ENCODE measurements at places on chromosomes 2 and 18. TPM values are rescaled to one million over a fixed set of nuclear protein-coding genes. Genes with fewer than 3 reads are reported as not detected.

GRCh38 chr2:234970477-234970882, 18.7 kb downstream of the SH3BP4 start:
- no peak for DNase-seq

DNA sequence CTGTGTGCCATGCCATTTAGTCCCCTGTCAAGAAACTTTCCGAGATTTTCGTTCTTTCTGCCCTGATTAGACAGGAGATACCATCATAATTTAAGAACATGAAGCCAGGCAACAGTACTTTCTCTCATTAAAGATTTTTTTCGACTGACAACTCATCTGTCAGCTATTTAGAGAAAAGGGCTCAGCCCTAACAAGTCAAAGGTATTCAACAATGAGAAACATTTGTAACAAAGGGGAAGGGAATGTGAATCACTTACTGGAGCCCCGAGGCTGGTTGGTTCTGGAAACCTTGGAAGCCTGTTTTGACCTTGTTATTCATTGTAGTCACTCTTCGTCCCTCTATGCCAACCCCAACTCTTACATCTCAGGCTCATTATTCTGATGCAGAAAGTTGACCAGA, 199.4 kb downstream of the SPP2 start:
- no peak for DNase-seq

DNA sequence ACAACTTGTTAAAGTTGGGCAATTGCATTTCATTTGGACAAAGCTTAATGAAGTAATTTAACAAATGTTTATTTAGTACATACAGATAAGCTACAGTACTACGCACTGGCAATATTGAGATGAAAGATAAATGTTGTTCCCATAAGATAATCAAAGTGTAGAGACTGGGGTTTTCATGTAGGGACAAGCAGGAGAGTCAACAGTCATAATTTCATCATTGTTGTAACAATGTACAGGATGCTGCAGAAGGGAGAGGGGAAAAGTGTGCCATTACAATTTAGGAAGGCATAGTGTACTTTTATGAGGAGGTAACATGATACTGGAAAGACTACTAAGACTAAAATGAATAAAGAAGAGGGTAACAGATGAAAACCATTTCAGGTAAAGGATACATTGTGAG, 441.6 kb downstream of the ERBB4 start:
- DNase-seq, result no peak

GRCh38 chr2:39120771-39121522, at the start of gene SOS1:
Gene SOS1 (minus strand): TSS chr2:39121051. CDS start chr2:39120422, 629 bp downstream.
- peak; percentile 82 for DNase-seq

DNA sequence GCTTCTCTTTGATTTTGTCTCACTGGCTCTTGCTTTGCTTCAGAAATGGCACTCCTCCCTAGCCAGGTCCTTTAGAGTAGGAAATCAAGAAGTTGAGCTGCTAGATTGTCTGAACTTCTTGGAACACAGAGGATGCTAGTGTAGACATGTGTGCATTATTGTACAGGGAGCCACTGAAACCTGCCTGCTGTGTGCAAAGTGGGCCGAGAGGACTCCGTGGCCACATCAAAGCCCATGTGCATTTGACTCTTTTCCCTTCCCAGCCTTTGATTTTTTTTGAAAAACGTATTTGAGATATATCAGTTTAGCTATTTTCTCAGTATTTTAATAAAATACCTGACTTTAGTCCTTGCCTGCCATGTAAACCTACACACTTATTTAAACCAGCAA, 83.1 kb downstream of the TMEM247 start:
- DNase-seq, result no peak

- no peak for DNase-seq
Measured at GRCh38 chr2:27258051-27258450, 4.8 kb downstream of the SLC30A3 start.

GRCh38 chr18:6294148-6294784, 120.4 kb downstream of the L3MBTL4 start:
- no peak for DNase-seq

DNA sequence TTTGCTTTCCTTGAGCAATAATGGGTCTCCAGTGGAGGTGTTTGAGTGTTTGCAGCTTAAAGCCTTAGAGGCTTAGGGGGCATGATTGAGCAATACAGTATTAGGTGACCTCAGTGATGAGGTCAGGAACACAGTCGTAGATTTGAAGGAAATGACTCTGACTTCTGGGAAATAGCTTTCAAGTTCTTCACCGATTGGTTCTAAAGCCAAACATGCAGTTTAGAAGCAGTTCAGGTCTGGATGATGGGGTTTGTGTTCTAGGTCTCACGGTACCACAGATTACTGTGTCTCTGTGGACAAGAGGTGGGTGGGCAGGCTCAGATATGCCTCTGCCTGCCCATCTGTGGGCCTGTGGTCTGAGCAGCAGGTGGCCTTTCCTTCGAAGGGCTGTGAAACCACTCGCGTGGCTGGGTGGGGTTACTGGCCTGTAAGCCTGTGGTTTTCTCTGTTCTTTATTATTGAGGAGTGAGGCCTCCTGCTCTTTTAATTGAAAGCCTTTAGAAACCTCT, 7.8 kb downstream of the MTHFD2 start:
- no peak for DNase-seq

GRCh38 chr18:70284976-70285620, 3.7 kb upstream of the SOCS6 start:
- DNase-seq, result no peak

DNA sequence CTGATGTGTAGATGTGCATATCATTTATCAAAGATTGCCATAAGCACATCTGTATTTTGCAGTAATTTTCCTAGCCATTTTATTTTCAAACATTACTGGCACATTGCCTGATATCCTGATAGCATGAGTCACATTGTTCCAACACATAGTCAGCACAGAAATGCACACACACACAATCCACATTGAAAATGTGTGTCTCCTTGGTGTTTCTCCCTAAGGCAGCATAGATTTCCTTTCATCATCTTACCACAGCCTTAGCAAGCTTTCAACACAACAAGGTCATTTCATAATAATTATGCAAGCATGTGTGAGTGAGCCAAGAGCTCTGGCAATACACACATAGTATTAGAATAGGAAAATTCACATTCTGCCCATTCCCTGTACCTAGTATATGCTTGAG, 245.4 kb upstream of the MEIS1 start:
- DNase-seq, result no peak

DNA sequence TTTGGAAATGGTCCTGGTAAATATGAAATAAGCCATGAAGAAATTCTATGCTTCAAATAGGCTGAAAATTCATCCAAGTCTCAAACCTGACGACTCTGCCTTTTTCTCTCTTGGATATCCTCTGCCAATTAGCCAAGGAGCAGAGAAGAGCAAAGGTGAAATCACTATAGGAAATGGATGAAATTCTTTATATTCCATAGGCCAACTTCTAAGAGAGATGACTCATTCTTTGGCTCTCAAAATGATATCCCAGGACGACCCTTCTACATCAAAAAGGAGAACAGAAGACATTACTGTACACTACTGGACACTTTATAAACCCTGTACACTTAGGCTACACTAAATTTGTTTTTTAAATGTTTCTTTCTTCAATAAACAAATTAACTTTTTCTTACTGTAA, 22.7 kb downstream of the PDE1A start:
- DNase-seq, result no peak

DNA sequence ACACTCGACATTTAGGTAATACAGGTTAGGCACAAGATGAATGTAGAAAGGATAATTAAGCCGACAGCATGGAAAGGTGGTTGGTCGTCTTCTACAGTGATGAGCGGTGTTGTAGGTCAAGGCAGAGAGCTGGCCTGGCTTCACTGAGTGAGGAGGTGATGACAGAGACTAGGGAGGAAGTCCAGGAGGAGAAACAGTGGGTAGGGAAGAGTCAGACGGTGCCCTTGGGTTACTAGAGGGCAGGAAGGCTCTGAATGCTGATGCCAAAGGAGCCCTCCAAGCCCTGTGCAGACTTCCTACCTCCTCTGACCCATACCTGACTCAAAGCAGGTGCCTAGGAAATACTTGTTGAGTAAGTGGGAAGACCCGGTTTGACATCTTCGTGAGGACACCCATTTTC, 100.8 kb downstream of the ITGB1BP1 start:
- no peak for DNase-seq

DNA sequence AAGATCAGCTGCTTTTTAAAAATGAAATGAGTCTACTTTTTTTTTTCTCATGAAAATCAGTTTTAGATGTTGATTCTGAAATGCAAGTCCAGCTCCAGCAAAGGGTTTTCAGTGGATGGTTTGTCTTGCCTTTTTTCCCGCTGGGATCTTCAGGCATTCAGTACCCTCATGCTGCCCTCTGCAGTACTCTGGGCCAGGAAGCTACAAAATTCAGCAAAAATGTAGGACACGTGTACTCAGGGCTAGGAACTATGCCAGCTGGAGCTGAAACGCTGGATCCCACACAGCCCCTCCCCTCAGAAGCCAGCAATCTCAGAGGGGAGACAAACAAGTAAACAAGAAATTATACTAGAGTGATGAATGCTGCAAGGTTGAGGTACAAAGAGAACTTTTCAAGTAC, 97.3 kb downstream of the MMADHC start:
- no peak for DNase-seq

DNA sequence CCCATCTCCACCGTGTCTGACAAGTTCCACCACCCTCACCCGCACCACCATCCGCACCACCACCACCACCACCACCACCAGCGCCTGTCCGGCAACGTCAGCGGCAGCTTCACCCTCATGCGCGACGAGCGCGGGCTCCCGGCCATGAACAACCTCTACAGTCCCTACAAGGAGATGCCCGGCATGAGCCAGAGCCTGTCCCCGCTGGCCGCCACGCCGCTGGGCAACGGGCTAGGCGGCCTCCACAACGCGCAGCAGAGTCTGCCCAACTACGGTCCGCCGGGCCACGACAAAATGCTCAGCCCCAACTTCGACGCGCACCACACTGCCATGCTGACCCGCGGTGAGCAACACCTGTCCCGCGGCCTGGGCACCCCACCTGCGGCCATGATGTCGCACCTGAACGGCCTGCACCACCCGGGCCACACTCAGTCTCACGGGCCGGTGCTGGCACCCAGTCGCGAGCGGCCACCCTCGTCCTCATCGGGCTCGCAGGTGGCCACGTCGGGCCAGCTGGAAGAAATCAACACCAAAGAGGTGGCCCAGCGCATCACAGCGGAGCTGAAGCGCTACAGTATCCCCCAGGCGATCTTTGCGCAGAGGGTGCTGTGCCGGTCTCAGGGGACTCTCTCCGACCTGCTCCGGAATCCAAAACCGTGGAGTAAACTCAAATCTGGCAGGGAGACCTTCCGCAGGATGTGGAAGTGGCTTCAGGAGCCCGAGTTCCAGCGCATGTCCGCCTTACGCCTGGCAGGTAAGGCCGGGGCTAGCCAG, 1.2 kb downstream of the ONECUT2 start:
- no peak for DNase-seq

GRCh38 chr2:32755666-32756065, 127.8 kb downstream of the TTC27 start:
- no peak for DNase-seq

GRCh38 chr2:189204322-189204941, 24.9 kb upstream of the COL5A2 start:
- no peak for DNase-seq

DNA sequence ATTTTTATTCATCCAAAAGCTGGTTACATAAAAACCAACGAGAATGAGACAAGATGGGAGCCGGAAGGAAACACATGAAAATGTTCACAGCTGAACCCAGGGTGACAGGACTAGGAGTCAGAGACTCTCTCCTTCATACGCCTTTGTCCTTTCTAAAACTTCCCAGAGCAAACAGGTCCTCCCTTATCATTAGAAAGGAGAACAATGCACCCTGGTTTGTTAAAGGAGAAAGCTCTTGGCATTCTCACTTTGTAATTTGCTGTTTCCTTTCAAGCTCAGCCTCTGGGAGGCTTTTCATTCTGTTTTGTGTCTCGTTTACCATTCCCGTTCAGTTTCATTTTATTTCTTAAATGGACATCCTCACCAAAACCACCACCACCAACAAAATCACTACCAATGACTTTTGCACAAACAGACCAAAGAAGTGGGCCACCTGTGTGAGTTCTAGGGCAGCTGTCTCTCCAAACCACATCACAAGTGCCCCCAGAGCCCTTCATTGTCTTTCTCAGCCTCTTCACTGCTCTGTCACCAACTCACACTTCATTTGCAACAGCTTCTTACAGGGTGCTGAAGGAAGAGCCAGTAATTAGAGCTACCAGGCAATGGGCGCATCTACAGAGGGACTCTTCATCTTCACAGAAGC, 105.3 kb downstream of the HDAC4 start:
- no peak for DNase-seq

ABCG8 gene
- not detected for polyA plus RNA-seq

C2orf72 gene
- polyA plus RNA-seq, result 0.02 TPM

NTSR2 gene
- not detected for polyA plus RNA-seq

Data from AG04450 (cell line).